ENCODE measurements at places on chromosomes 6 and 20. TPM values are rescaled to one million over a fixed set of nuclear protein-coding genes. Genes with fewer than 3 reads are reported as not detected.

- no peak for DNase-seq
Observed at GRCh38 chr6:157768863-157769551, 54.0 kb upstream of the SNX9 start.

DNA sequence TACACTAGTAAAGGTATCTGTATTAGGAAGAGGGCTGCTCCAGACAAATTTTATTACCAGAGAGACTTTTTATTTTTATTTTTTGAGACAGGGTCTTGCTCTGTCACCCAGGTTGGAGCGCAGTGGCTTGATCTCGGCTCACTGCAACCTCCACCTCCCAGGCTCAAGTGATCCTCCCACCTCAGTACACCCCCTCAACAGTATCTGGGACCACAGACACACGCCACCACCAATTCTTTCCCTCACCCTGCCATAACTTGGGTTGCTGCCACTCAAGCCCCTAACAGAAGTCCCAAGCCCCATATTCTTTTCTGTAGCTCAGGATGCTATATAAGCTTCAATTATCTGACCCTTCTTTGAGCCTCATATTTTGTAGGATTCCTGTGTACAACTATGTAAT, 6.9 kb downstream of the BCL2L1 start:
- no peak for DNase-seq

- DNase-seq = peak; percentile 12
Observed at GRCh38 chr6:153873541-153873940, 165.5 kb upstream of the OPRM1 start.

The TCP11 gene
- polyA plus RNA-seq = 1.6 TPM

The TSPO2 gene
- 2.1 TPM for polyA plus RNA-seq

DNA sequence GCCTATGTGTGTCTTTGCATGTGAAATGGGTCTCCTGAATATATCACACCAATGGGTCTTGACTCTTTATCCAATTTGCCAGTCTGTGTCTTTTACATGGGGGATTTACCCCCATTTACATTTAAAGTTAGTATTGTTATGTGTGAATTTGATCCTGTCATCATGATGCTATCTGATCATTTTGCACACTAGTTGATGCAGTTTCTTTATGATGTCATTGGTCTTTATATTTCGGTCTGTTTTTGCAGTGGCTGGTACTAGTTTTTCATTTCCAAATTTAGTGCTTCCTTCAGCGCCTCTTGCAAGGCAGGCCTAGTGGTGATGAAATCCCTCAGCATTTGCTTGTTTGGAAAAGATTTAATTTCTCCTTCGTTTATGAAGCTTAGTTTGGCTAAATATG, 555.2 kb upstream of the BTBD3 start:
- no peak for DNase-seq

GRCh38 chr6:16654701-16655100, 106.6 kb downstream of the ATXN1 start:
- no peak for DNase-seq

GRCh38 chr6:39425346-39426072, 103.0 kb upstream of the KCNK16 start:
- no peak for DNase-seq

DNA sequence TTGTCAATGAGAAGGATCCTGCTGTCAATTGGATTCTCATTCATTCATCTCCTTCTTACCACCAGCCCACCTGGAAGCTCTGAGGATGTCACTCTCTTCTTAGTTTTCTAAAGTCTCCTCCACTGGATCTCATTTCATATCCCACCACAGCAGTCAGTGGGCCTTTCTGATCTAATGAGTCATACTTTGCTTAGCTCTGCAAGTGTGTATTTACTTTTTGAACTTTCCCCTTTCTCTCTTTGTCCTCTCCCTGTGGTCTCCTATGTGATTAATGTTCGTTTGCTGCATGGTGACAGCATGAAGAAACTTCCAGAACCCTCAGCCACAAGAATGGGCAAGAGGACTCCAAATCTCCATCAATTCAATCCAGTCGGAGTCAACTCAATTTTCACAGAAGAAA, 63.6 kb upstream of the SYNDIG1 start:
- DNase-seq = no peak

GRCh38 chr6:3252369-3252768, 6.4 kb upstream of the PSMG4 start:
- no peak for DNase-seq

The ANGPT4 gene
- 0.27 TPM for polyA plus RNA-seq

- DNase-seq = no peak
Observed at GRCh38 chr6:45679631-45680030, 301.9 kb upstream of the SUPT3H start.

DNA sequence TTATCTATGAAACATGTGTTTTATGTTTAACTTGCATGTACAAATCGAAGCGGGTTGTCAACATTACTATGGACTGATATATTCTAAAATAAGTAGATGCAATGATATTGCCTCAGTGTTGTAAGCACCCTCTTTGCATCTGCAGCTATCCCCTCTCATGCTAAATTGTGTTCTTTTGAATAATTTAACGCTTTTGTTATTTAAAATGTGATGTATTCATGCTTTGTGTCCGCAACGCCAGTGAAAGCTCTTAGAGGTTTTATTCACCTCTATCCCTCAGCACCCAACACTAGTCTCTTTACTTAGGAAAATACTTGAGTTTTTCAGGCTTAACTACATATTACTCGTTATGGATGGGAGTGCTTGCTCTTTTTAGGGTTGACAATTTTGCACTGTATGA, 173.7 kb upstream of the ID4 start:
- DNase-seq = no peak

DNA sequence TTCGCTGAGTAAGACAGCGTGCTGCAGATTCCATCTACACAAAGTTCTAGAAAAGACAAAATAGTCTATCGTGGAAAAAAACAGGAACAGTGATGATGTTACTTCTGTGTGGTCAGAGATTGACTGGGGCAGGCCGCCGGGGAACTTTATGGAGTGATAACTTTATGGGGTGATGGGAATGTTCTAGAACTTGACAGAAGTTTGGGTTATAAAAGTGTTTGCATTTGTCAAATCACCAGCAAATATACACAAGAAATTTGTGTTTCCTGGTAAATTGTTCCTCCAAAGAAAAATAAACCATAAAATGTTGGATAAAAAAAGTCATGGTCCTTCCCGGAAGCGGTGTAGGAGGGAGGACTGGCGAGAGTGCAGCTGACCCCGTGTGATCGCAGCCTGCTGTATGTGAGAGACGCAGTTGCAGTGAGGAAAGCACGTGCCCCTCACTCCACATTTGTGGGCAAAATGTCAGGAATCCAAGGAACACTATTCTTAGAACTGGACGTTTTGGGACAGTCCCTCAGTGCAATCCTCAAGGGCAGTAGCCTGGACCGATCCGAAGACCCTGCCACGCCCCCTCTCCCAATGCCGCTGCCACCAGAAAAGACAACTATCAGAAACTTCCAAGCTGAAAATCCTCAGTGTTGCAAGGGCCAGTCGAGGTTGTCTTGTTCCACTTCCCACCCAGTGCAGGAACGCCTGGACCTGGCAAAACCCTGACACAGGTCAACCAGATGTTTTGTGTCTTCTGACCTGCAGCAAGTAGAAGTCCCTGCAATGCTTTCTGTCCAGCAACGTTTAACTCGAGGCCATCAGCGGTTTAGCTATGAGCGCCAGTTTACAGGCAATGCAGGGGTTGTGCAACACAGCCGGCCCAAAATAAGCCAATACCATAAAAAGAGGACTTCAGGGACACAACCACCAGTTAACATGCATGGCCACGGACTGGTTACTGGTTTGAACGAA, 80.5 kb upstream of the QKI start:
- no peak for DNase-seq

GRCh38 chr6:80356545-80356944, 250.1 kb downstream of the BCKDHB start:
- DNase-seq = no peak

The TRAPPC3L gene
- 0.42 TPM for polyA plus RNA-seq

The SYCP2L gene
- 4.6 TPM for polyA plus RNA-seq

- DNase-seq = no peak
Observed at GRCh38 chr20:38791940-38792339, 13.6 kb upstream of the PPP1R16B start.

DNA sequence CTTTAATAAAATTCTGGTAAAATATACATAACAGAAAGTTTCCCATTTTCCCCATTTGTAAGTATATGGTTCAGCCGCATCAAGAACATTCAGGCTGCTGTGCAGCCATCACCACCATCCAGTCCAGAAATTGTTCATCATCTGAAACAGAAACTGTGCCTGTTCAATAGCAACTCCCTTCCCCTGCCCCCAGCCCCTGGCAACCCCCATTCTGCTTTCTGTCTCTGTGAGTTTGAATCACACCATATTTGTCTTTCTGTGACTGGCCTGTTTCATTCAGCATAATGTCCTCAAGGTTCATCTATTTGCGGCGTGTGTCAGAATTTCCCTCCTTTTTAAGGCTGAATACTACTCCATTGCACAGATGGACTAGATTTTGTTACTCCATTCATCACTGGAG, 19.1 kb downstream of the VSTM2L start:
- DNase-seq = no peak

- DNase-seq = no peak
Observed at GRCh38 chr6:21413428-21413827, 180.1 kb upstream of the SOX4 start.

DNA sequence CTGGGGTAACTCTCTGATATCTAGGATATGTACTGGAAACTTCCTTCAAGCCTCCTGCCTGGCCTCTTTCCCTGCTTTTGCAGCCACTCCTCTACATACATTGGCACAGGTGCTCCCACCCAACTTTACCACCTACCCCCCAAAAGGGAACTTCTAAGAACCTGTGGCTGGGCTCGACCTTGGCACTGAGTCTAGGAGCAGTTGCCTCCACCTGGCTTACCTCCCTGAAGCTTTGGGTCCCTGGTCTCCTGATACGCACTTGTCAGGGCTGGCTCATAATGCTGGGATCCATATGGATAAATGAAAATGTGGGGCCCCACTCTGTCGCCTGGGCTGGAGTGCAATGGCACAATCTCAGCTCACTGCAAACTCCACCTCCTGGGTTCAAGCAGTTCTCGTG, 56.2 kb downstream of the SSR1 start:
- no peak for DNase-seq

DNA sequence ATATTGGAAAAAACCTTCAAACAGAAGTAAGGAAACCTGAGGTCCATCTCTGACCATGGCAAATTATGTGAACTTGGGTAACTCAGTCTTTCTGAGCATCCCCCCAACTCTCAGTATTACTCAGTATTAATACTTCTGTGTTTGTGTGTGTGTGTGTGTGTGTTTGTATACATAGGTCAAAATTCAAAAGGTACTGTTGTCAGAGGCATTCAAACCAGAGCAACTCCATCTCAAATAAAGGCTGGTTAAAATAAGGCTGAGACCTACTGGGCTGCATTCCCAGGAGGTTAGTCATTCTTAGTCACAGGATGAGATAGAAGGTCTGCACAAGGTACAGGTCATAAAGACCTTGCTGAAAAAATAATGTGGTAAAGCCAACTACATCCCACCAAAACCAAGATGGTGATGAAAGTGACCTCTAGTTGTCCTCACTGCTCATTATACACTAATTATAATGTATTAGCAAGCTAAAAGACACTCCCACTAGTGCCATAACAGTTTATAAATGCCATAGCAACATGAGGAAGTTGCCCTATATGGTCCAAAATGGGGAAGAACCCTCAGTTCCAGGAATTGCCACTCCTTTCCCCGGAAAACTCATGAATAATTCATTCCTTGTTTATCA, 33.3 kb upstream of the SLC22A16 start:
- DNase-seq = no peak

- no peak for DNase-seq
Observed at GRCh38 chr6:6466967-6467761, 121.4 kb upstream of the LY86 start.

The C6orf52 gene
- 1.6 TPM for polyA plus RNA-seq

The SCRT2 gene
- 0.06 TPM for polyA plus RNA-seq

DNA sequence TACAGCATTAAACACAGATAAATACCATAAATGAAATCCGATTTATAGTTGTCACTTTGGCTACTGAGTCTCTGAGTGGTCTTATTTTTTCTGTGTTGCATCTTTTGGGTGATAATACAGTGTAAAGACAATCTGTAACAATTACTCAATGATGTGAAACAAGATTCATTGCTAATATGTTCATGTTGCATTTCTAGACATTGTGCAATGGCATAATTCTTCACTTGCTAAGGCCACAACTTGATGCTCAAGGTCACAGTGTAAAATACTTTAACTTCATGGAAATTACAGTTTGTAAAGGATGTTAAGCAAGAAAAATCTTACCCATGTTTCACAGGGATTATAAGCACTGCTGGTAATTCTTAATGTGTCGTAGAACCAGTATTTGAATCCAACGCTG, 74.9 kb upstream of the SMLR1 start:
- no peak for DNase-seq

DNA sequence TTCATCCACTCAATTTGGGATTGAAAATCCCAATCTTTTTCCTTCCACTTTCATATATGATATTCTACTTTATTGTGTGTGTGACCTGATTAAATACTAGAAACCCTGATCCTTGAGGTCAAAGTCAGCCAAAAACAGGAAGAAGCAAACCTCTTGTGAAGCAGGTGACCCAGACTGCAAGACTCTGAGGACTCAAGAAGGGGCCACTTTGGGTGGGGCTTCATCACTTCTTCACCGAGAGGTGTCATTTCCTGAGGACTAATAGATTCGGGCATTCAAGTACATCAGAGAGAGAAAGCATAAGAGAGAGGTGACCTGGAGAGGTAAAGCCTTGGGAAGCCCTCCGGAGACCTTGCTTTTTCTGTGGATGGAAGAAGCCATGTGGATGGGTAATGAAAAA, 129.0 kb downstream of the CFAP61 start:
- no peak for DNase-seq

The DEF6 gene
- 7.4 TPM for polyA plus RNA-seq

The PAQR8 gene
- polyA plus RNA-seq = 25.1 TPM

All from left renal pelvis (tissue), 4 donors.